Left renal pelvis (tissue), 4 donors: ENCODE measurements at places on chromosomes 12 and 14. TPM values are rescaled to one million over a fixed set of nuclear protein-coding genes. Genes with fewer than 3 reads are reported as not detected.
A peak's percentile ranks its signal among the peaks of the same experiment; 100 is the strongest.

DNA sequence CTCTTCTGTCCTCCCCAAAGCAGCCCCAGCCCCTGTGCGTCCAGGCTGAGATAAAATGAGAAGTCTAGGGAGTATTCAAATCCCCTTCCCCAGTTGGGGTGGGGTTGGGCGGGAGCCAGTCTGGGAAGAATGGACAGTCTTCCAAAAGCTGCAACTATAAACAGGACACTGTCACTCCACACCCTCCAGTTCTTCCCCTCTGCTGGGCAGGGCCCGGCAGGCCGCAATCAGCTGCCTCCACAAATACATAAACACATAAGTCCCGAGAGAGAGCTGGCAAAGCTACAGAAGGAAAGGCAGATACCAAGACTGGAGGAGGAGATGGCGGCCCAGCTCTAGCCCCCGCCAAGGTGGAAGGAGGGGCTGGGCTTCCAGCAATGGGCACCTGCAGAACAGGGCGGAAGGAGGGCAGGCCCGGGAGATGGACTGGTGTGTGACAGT lies 12.7 kb downstream of the LTBP2 start:
- DNase-seq = no peak

DNA sequence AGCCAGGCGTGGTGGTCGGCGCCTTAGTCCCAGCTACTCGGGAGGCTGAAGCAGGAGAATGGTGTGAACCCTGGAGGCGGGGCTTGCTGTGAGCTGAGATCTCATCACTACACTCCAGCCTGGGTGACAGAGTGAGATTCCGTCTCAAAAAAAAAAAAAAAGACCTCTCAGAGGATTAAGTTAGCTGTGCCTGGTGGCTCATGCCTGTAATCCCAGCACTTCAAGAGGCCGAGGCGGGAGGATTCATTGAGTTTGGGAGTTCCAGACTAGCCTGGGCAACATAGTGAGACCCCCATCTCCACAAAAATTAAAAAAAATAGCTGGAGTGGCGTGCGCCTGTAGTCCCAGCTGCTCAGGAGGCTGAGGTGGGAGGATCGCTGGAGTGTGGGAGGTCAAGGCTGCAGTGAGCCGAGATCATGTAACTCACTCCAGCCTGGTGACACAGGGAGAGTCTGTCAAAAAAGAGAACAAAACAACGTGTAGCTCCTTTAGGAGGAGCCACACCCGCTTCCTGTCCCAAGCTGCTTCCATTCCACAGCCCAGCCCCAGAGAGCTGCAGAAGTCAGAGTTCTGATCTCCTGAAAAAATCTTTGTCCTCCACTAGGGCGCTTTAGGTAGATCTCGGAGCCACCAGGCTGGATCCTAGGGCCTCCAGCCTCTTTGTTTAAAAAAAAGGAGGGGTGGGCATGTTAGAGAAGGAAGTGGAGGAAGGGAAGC lies 11.5 kb upstream of the ULK1 start:
- DNase-seq = no peak

Gene CMA1
- 0.16 TPM for polyA plus RNA-seq

Gene CCDC197
- polyA plus RNA-seq = not detected

DNA sequence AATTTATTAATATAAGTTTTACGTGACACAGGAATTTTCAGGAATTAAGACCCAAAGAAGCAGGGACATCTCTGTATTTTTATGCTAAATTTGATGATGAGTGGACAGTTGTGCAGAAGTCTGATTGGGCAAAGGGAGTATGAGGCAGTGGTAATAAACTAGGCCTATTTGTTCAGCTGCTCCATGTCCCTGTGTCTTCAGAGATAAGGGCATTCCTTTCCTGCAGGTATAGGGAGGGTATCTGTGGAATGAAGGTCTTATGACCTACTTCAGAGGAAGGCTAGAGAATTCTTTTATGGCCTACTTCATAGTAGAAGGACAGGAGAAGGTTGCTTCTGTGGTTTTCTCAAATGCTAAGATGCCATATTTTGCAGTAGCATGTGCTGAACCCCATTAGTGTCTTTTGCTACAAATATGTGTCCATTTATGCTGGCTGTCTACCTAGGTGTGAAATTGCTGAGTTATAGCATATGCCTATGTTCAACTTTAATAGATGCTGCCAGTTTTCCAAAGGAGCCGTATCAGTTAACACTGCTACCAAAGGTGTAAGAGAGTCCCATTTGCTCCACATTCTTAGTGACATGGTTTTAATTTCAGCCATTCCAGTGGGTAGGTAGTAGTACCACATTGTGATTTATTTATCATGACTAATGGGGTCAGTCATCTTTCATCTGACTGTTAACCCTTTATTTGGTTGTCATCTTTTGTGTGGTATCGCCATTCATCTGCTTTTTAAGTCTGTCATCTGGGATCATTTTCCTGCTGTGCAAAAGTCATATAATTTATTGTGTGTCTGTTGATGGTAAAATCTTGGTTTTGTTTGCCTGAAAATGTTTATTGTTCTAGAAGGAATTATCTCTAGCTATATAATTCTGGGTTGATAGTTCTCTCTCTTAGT lies 410.7 kb upstream of the RGS6 start:
- no peak for DNase-seq

Gene RFX4
- not detected for polyA plus RNA-seq

GRCh38 chr12:32585680-32586079 lies 93.4 kb upstream of the DNM1L start:
- DNase-seq = no peak

DNA sequence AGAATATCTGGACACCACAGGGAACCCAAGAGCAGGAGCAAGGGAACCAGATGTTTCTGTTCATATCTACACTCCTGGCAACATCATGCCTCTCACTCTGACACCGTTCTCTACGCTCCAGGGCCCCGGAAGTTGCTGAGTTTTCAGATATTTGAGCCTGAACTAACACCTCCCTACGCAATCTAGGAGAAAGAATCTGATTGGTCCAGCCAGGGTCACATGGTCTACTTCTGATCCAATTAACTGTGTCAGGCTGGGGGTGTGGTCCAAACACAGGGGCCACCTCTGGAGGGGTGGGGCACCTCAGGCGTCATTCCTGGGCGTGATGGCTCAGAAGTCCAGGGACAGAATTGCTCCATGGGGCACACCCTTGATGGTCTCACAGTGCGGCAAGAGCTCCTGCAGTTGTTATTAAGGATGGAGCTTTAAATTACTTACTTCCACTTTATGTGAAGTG lies 165.5 kb downstream of the PTPN11 start:
- no peak for DNase-seq

GRCh38 chr12:84638811-84639368 lies 273.7 kb downstream of the SLC6A15 start:
- no peak for DNase-seq

DNA sequence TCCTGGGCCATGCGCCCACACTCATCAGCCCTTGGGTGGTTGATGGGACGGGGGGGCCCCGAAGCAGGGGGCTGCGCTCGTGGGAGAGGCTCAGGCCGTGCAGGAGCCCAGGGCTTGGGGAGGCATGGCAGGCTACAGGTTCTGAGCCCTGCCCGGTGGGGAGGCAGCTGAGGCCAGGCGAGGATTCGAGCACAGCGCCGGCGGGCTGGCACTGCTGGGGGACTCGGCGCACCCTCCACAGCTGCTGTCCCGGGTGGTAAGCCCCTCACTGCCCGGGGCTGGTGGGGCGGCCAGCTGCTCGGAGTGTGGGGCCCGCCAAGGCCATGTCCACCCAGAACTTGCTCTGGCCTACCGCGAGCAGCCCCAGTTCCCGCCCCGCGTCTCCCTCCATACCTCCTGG lies 295.8 kb upstream of the SEL1L start:
- no peak for DNase-seq

- DNase-seq = no peak
Measured at GRCh38 chr14:60771117-60771516, 36.6 kb downstream of the MNAT1 start.

- DNase-seq = no peak
Measured at GRCh38 chr12:65707051-65707450, 117.2 kb upstream of the HMGA2 start.

Gene TPPP2
- 4.4 TPM for polyA plus RNA-seq

- no peak for DNase-seq
Measured at GRCh38 chr14:30118992-30119640, 191.5 kb upstream of the PRKD1 start.

GRCh38 chr14:40345334-40345733 lies 913.1 kb upstream of the FBXO33 start:
- DNase-seq = no peak

DNA sequence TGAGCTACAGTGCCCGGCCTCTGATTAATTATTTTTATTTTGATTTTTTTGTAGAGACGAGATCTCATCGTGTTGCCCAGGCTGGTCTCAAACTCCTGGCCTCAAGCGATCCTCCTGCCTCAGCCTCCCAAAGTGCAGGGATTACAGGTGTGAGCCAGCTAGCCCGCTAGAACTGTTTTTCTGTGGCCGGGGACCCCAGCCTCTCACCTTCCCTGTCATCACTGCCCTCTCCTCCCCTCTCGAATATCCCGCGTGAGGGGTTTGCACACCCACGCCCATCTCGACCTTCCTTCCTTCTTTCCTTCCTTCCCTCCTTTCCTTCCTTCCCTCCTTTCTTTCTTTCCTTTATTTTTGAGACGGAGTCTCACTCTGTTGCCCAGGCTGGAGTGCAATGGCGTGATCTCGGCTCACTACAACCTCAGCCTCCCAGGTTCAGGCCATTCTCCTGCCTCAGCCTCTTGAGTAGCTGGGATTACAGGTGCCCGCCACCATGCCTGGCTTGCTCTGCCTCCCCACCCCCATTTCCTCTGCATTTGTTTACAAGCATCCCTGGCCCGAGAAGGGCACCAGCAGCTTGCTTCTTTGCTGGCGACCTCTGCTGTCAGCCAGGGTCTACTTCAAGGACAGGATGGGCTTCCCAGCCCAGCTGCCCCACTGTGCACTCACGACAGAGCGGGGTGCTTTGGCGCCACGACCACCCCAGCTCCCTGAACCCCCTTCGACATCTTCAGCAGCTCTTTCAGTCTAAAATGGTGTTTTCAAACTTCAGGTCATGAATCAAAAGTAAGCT lies 4.3 kb upstream of the TRAF3 start:
- no peak for DNase-seq

DNA sequence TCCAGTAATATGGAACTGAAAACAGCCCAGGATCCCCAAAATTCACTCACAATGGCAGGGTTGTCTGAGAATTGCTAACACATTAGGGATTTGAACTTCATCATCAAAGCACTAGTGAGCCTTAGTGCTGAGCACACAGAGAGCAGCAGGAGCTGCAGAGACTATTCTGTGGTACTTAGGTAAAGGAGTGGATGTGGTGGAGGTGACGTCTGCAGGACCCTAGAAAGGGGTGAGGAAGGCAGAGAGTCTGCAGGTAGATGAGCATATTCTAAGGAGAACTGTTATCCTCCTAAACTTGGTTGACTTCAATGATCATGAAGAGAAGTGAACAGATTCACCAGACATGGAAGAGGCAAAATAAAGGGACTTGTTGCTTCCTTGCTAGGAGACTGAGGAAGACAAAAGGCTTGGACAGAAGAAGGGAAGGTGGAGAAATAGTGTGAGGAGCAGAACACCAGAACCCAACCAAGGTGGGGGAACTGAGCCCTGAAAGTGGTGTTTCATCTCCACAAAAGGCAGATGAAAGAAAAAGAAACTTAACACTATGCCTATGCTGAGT lies 1164.0 kb downstream of the TMEM121 start:
- DNase-seq = no peak

- no peak for DNase-seq
Measured at GRCh38 chr12:6208130-6208529, 7.9 kb downstream of the CD9 start.

GRCh38 chr14:77346495-77346894 lies 25.7 kb downstream of the GSTZ1 start:
- no peak for DNase-seq

DNA sequence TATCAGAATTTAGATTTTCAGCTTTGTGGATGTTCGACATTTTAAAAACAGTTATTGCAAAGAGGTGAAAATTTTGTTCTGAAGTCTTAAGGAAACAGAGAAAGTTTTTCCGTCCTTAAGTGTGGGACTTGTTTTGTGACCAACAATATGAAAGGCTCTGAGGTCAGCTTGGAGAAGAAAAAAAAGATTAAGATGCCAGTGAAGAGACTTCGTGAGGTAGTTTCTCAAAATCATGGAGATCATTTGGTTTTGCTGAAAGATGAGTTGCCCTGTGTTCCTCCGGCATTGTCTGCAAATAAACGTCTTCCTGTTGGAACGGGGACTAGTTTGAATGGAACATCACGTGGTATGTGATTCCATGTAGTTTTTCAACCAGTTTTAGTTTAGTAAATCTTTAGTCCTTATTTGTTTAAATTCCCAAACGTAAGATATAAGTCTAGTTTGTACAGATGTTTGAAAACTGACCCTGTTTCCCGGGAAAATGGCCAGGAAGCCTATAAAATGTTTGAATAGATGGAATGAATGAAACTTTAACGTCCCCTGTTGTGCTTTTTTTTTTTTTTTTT lies 682 bp downstream of the KIAA0586 start:
- peak; percentile 15 for DNase-seq

- no peak for DNase-seq
Measured at GRCh38 chr12:6235499-6235898, 35.3 kb downstream of the CD9 start.

GRCh38 chr12:122421821-122422729 lies at the start of gene CLIP1:
Gene CLIP1 (minus strand): TSS chr12:122422669. CDS start chr12:122380452, 42,217 bp downstream.
- DNase-seq = no peak

DNA sequence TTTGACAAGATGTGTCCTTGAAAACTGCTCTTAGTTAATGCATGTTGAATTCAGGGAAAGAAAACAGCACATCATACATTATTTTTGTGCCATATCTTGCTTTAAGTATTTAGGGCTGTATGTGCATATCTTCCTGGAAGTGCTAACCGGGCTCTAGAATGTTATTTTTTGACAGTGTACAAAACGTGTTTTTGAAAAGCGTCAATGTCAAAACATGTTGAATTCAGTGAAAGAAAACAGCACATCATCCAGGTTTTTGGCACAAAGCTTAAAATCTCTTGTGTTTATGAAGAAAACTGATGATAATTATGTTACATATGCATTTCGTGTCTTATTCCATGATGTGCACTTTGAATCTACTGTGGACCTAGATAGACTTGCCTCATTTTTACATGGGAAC lies 82.7 kb downstream of the ASCL4 start:
- DNase-seq = no peak

DNA sequence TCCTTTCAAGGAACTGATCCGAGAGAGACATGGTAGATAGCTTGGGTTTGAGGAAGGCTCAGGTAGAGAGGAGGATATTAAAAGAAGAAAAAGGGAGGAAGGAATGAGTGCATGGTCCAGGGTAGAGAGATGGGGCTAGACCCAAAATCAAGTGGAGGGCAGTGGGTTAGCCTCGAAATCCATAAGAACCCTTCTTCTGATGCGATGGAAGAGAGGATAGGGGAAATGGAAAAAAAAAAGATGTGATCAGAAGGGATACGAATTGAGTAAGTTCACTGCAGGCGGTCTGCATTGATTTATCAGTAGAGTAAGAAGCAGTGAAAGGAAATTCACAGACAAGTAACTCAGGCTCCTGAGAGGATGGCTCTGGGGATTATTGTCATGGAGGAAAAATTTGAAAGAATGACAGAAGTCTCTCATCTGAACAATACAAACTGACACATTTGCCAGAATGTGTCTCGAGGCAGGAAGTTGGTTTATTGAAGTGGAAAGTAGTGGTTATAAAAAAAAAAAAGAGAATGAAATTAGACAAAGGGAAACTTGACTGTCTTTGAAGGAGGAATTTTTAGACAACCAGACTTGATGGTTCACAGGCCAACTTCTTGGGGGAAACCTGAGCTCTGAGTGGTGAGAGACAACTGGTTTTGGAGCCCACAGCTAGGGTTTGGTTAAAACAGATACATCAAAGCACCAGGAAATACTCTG lies 10.2 kb downstream of the PPFIBP1 start:
- DNase-seq = no peak
